ENCODE measurements at places on chromosomes 1 and 21.

GRCh38 chr1:36400825-36401601 lies 3.3 kb upstream of the LSM10 start:
- DNase-seq, result peak; percentile 84

DNA sequence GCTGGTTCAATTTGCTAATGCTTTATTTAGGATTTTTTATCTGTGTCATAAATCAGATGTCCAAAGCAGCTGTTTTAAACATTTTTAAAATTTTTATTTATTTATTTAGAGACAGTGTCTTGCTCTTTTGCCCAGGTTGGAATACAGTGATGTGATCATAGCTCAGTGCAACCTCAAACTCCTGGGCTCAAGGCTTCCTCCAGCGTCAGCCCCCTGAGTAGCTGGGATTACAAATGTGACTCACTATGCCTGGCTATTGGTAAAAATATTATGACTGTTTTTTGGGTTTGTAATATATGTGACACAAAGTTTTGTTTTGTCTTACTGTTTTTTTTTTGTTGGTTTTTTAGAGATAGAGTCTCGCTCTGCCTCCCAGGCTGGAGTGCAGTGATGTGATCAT lies 11.8 kb downstream of the ZBED6 start:
- no peak for DNase-seq

DNA sequence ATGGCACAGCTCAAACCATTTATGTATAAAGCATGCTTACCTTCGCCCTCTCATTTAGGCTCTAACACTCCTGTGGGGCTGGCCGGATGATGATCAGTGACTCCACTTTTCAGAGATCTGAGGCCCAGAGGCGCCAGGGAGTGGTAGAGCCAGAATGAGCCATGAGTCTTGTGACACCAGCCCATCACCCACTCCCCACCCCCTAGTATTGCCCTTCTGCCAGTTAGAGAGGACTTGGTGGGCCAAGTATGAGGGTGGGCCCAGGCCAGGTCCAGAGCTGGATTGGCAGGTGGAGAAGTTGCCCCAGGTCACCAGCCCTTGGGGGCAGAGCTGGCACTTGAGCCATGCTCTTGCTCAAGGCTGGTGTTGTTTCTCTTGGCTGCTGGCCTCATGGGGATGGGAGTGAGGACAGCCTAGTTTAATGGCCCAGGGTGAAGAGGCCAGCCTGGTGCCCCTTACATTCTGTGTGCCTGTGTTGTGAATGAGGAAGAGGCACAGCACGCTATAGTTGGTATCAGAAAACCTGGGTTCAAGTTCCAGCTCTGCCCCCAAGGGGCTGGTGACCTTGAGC lies 30.2 kb upstream of the TTC4 start:
- DNase-seq, result no peak

DNA sequence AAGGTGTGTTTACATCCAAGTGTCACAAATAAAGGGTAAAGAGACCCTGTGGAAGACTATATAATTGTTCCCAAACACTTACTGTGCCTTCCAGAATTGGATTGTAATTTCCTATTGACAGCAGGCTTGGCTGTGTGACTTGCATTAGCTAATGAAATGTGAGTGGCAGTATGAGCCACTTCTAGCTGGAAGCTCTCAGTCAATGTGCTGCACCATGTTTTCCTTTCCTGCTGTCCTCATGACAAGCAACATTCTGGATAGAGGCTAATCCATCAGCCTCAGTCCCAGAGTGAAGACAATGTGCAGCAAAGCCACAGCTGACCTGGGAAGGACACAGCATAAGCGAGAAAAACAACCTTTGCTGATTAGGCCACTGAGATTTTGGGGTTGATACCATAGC lies 5.9 kb upstream of the FOXJ3 start:
- DNase-seq, result no peak

DNA sequence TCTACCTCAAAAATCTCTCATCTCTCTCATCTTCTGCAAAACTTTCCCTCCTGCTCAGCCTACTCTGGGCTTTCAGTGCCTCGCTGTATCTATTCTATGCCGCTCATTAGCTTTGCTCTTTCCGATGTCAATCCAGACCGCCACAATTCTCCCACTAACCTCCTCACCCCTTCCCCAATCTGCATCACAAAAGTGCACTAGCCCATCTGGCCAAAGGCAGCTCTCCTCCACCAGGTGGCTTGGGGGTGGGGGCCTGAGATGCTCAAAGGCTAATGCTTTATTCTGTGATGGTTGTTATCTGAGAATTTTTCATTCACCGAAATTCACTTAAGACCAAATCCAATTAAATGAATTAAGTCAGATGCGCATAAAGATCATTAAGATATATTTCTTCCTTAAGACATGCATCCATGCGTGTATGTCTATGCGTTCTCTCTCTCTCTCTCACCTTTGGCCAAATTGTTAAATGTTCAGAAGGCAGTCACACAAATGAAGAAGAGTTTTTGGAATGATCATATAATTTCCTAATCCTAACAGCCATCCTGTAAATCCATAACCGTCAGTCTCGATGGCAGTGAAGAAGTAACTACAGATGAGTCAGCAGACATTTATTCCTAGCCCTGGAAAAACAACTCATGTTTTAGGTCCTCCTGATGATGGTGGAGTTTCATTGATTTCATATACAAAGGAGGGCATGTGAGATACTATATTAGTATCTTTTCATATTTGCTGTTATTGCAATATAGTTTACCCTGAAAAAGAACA lies 111.3 kb downstream of the C1orf21 start:
- DNase-seq, result no peak

DNA sequence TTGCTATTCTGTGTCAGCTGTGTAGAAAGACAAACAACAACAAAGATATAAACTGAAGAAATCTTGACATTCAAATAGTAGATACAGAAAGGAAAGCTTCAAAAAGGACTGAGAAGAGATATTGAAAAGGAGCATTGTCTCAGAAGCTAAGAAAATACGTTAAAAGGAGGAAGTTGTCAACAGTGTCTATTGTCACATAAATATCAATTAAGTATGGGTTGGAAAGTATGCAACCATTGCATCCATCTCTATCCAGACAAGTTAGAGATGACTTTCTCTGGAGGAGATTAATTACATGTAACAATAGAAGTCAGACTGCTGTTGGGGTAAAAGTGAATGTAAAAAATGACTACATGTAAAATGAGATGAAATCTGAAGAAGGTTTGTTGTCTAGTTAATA lies 29.7 kb upstream of the BRINP3 start:
- no peak for DNase-seq

DNA sequence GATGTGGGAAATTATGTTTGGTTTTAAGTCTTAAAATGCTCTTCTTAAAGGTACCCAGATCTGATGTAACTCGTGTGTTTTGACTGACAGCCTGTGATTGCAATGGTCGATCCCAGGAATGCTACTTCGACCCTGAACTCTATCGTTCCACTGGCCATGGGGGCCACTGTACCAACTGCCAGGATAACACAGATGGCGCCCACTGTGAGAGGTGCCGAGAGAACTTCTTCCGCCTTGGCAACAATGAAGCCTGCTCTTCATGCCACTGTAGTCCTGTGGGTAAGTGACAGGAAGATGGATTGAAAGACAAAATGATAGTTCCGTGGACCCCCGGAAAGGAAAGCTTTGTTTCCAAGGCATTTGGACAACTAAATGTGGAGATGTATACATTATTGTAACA lies 71.6 kb upstream of the LAMC2 start:
- no peak for DNase-seq

DNA sequence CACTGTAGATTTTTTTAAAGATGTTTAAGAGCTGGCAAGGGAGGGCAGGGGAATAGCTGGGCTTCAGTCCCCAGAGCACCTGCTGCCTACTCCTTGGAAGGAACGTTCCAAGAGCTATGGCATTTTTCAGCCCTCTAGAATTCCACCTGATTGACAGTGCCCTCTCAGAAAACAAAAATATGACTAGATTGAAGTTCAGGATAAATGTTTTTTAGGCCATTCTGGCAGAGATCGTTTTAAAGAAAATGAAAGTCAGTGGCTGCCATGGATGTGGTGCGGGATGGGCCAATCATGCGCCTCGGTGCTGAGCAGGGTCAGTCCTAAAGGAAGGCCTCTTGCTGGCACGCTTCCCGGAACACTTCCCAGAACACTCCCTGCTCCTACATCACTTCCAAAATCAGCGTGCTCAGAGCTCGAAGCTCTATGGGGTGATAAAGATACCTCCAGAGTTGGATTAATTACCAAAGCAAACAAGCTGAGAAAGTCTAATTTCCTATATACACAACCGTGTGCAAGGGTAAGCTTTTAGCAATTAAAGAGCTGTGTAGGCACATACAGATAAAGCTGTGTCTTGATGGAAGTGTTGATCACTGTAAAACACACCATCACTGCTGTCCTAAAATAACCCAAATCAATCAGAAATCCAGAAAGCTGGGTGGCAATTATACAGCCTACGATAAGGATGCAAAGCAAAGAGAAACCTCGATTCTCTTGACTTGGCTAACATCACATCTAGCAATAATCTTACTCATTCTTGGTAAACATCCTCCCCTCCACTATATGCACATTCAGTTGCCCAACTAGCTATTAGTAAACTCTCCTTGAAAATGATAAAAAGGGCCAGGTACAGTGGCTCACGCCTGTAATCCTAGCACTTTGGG lies 34.6 kb downstream of the TGFBR3 start:
- peak; percentile 93 for DNase-seq

GRCh38 chr1:212945056-212945455 lies 5.3 kb upstream of the VASH2 start:
- no peak for DNase-seq

DNA sequence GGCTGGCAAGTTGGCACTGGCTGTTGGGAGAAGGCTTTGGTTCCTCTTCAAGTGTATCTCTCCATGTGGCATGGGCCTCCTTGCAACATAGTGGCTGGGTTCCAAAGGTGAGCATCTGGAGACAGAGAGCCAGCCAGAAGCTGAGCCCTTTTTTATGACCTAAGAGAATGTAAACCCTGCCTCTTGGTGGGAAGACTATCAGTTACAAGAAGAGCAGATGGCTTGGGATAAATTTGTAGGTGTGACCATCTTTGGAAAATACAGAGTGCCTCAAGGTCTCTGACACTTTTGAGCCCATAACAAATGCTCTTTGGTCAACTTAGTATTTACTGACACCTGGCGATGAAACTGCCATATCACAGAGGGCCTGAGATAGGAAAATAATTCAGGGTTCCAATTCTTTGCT lies 31.4 kb upstream of the PRELP start:
- no peak for DNase-seq

DNA sequence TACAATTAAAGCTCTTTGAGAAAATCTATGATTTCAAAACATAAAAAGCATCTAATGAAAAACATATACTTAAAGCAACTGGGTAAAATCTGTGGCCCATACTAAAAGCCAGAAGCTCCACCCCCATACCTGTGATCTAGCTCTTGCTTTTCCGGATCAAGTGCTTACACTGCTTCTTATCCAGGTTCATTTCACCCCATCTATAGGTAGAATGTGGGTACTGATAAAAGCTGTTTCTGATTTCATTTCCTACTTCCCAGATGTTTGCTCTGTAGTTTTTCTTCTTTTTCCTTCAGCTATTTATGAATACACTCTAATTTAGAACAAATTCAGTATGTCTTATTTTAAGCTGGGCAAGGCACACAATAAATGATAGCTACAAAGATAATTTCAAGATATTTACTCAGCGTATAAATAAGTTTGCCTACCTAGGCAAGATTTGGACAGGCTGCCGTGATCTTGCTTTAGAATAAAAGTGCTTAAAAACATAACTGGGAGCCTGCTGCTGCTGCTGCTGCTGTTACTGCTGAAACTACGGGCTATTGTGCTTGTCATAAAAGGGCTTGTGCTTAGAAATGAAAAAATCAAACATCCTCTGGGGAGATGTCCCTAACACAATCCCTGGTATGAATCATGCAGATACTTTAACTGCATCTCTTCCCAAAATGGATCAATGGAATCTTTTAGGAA lies 2.1 kb downstream of the SIPA1L2 start:
- DNase-seq, result no peak

DNA sequence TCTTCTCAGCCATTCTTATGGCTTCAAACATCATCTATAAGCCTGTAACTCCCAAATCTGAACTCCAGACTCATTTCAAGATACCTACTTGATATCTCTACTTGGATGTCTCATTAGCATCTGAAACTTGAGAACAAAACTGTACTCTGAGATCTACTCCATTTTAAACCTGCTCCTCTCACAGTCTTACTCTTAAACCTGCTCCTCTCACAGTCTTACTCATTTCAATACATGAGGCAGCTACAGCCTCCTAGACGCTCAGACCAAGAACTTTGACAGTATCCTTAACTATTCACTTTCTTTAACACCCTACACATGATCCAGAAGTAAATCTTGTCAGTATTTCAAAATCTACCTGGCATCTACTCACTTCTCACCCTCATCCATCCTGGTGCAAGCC lies 54.3 kb downstream of the NBPF6 start:
- DNase-seq, result no peak

DNA sequence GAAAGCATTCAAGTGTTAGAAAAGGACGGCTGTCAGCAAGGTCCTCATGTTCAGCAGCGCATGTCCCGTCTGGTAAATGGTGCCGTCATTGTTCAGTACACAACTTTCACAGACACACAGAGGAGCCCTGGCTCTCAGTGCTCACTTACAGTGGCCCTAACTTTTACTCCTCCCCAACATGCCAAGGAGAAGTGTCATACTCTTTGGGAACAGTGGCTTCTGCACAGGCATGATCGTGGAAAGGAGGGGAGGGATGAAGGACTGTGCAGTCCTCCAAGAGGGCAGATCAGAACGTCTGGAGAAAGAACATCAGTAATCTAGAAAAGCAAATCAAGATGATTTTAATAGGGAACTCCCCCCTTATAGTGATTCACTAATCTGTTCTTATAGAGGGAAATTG lies 3.8 kb upstream of the GRHL3 start:
- no peak for DNase-seq

GRCh38 chr1:18009478-18009961 lies 98.1 kb upstream of the IGSF21 start:
- no peak for DNase-seq

- no peak for DNase-seq
Measured at GRCh38 chr1:227490478-227490877, 72.9 kb upstream of the ZNF678 start.

DNA sequence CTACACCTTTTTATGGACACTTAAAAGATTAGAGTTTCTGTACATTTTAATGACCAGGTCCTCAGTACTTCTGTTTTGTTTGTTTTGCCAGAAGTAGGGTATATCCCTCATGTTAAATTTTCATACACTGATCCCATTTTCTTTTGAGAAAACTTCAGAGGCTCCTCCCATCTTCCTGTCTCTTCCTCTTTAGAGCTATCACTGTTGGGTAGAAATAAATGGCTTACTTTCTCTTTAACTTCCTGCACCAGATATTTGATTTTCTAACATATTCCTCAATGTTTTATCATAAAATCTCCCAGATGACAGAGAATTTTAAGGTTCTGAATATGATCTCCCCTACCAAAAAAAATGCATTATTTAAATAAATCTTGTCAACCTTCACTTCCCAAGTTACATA lies 23.4 kb downstream of the VAV3 start:
- no peak for DNase-seq

DNA sequence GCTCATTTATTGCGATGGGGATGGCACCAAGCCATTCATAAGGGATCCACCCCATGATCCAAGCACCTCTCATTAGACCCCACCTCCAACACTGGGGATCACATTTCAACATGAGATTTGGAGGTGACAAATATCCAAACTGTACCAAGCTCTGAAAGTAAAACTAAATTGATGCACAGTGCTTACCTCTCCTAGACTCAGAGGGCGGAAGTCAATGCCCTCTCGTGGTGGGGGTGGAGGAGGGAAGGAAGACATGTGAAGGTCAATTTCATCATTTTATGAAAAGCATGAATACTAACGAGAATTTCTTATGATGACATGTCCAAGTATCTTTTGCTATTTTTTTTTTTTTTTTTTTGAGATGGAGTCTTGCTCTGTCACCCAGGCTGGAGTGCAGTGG lies 120.0 kb downstream of the PGBD5 start:
- DNase-seq, result no peak

- no peak for DNase-seq
Measured at GRCh38 chr1:52119301-52120079, 22.4 kb upstream of the ZFYVE9 start.
